Bronchus fibroblast of lung (primary cell): ENCODE measurements at places on chromosomes 5 and 9. TPM values are rescaled to one million over a fixed set of nuclear protein-coding genes. Genes with fewer than 3 reads are reported as not detected.

GPX8 gene
- 137 and 151 TPM in 2 replicates for total RNA-seq

LECT2 gene
- total RNA-seq: not detected in 2 replicates

FAM81B gene
- not detected in 2 replicates for total RNA-seq

MELK gene
- total RNA-seq: 45.6 and 54.8 TPM in 2 replicates

IL3 gene
- total RNA-seq: not detected in 2 replicates

FUT7 gene
- not detected in 2 replicates for total RNA-seq

PCDHB11 gene
- under 0.01 TPM in 2 replicates for total RNA-seq

SEMA6A gene
- total RNA-seq: 0.15 and 0.50 TPM in 2 replicates

NDUFB6 gene
- 62.3 and 76.0 TPM in 2 replicates for total RNA-seq

GTF3C4 gene
- 7.0 and 8.6 TPM in 2 replicates for total RNA-seq

OR1Q1 gene
- total RNA-seq: not detected in 2 replicates

TMEM167A gene
- 25.1 and 38.0 TPM in 2 replicates for total RNA-seq

PKN3 gene
- total RNA-seq: 10.3 and 10.4 TPM in 2 replicates

FKTN gene
- 16.4 and 49.6 TPM in 2 replicates for total RNA-seq

COL15A1 gene
- 2.2 and 2.4 TPM in 2 replicates for total RNA-seq

FGF1 gene
- total RNA-seq: 2.0 and 2.2 TPM in 2 replicates

SHOC1 gene
- total RNA-seq: under 0.01 TPM in 1 of 2 replicates, not detected in the other

MSANTD3 gene
- total RNA-seq: 38.1 and 49.8 TPM in 2 replicates

TIFAB gene
- not detected in 2 replicates for total RNA-seq

SEMA5A gene
- total RNA-seq: 6.4 and 6.7 TPM in 2 replicates

PROB1 gene
- 1.2 and 1.5 TPM in 2 replicates for total RNA-seq

PCDHB13 gene
- under 0.01 TPM in 2 replicates for total RNA-seq

CRHBP gene
- total RNA-seq: under 0.01 and 0.45 TPM in 2 replicates

PLCXD3 gene
- total RNA-seq: under 0.01 TPM in 2 replicates

DDX46 gene
- total RNA-seq: 14.4 and 15.1 TPM in 2 replicates

PCDHGA2 gene
- 0.50 and 0.59 TPM in 2 replicates for total RNA-seq

ANKRD18A gene
- total RNA-seq: under 0.01 TPM in 2 replicates

ADAMTSL1 gene
- total RNA-seq: 35.8 and 39.1 TPM in 2 replicates

IFNB1 gene
- total RNA-seq: not detected in 2 replicates

NDUFS6 gene
- 100 and 103 TPM in 2 replicates for total RNA-seq

OLFML2A gene
- 2.8 and 4.9 TPM in 2 replicates for total RNA-seq

FIBCD1 gene
- total RNA-seq: 7.9 and 11.1 TPM in 2 replicates

VLDLR gene
- 5.1 and 5.7 TPM in 2 replicates for total RNA-seq

GPR21 gene
- not detected in 2 replicates for total RNA-seq

UQCRQ gene
- 186 and 237 TPM in 2 replicates for total RNA-seq

CDKN2A gene
- total RNA-seq: 5.7 and 10.0 TPM in 2 replicates

PSAT1 gene
- 178 and 211 TPM in 2 replicates for total RNA-seq

LAMC3 gene
- 0.74 and 1.0 TPM in 2 replicates for total RNA-seq

CNTLN gene
- total RNA-seq: 5.9 and 8.2 TPM in 2 replicates

CNTNAP3B gene
- 3.7 and 5.8 TPM in 2 replicates for total RNA-seq

SHISAL2B gene
- total RNA-seq: not detected in 2 replicates

SPDL1 gene
- 28.2 and 43.0 TPM in 2 replicates for total RNA-seq

OTULINL gene
- 1.0 TPM in 2 replicates for total RNA-seq

SUSD3 gene
- 4.7 and 5.6 TPM in 2 replicates for total RNA-seq

DHX29 gene
- 20.7 and 25.4 TPM in 2 replicates for total RNA-seq

GNA14 gene
- total RNA-seq: under 0.01 and 0.17 TPM in 2 replicates

ANKRD33B gene
- 3.7 and 4.0 TPM in 2 replicates for total RNA-seq

C5orf58 gene
- not detected in 2 replicates for total RNA-seq

RAD23B gene
- 64.7 and 73.3 TPM in 2 replicates for total RNA-seq

C9 gene
- not detected in 2 replicates for total RNA-seq

DPYSL3 gene
- total RNA-seq: 62.2 and 62.7 TPM in 2 replicates

LCN2 gene
- total RNA-seq: not detected in 2 replicates

PCDHB3 gene
- 0.15 and 0.17 TPM in 2 replicates for total RNA-seq

DNAI1 gene
- not detected in 2 replicates for total RNA-seq

MAN1B1 gene
- 56.0 and 72.4 TPM in 2 replicates for total RNA-seq

CAPSL gene
- total RNA-seq: 0.30 and 1.3 TPM in 2 replicates

C7 gene
- total RNA-seq: 3.0 and 3.4 TPM in 2 replicates
